ENCODE measurements at places on chromosomes 16 and 17.

GRCh38 chr16:82017911-82018568 lies 6.8 kb upstream of the SDR42E1 start:
- DNase-seq: no peak

GRCh38 chr17:43574896-43575525 lies 28.9 kb upstream of the ETV4 start:
- no peak for DNase-seq

- peak; percentile 42 for DNase-seq
Measured at GRCh38 chr17:42017866-42018200, 594 bp upstream of the DNAJC7 start.

- peak; percentile 72 for DNase-seq
Measured at GRCh38 chr17:2137342-2138098, 82.6 kb downstream of the HIC1 start.

- DNase-seq: no peak
Measured at GRCh38 chr17:46876926-46877325, 25.5 kb downstream of the WNT9B start.

DNA sequence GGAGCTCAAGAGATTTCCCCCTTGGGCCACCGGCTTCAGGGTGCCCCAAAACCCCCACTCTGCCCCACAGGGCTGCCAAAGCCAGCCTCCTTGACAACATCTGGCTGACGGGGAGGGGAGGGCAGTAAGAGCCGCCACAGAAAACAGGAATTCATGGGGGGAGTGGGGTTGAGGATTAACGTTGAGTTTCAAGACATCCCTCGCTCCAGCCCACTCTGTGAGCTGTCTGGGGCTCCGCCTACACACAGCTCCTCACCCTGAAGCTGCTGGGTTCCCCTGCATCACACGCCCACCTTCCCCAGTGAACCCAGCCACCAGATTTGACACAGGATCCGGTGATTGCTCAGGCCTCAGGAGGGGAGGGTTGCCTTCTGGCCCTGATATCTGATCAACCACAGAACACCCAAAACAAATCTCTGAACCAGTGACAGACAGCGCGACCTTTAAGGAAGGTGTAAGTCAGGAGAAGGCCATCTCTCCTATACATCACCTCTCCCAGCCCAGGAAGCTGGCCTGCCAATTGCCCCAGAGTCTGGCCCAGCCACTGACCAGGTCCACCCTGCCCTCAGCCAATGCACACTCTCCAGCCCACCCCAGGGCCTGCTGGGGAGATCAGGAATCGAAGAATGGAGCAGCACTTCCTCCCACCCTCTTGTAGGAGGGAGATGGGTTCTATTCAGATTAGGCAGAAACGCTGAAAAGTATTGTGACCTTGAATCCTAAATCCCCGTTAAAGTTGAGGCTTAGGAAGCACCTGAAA lies 132.1 kb downstream of the CLEC16A start:
- DNase-seq: peak; percentile 49

GRCh38 chr17:20116683-20117309 lies 107.6 kb downstream of the SPECC1 start:
- DNase-seq: peak; percentile 32

GRCh38 chr16:49216593-49216992 lies 65.0 kb downstream of the CBLN1 start:
- no peak for DNase-seq

- DNase-seq: no peak
Measured at GRCh38 chr17:48619826-48620449, 4.8 kb upstream of the HOXB8 start.

DNA sequence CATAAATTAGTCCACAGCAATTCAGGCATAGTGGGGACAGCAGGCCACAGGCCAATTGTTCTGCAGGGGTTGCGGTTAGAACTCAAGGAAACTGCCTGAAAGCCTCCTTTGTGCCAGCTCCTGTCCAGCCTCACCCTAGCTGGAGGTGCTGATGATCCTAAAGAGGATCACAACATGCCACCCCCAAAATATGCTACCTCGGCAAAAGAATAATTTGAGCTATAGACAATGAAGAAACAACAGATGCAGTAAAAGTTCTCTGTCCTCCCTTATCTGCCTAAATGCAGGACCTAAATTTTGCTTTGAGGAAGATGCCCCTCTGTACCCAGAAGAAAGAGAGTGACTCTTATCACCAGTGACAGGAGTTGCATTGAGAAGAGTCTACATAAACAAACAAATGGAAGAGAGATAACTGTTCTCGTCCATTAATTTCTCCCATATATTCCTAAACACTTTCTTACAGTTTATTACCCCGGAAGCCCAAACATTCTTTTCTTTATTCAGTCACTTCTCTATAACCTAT lies 14.7 kb downstream of the ALOX15 start:
- DNase-seq: no peak

GRCh38 chr17:68326681-68327080 lies 35.4 kb downstream of the ARSG start:
- DNase-seq: no peak
